Gastroesophageal sphincter (tissue), 4 donors: ENCODE measurements at places on chromosomes 6 and 20.

DNA sequence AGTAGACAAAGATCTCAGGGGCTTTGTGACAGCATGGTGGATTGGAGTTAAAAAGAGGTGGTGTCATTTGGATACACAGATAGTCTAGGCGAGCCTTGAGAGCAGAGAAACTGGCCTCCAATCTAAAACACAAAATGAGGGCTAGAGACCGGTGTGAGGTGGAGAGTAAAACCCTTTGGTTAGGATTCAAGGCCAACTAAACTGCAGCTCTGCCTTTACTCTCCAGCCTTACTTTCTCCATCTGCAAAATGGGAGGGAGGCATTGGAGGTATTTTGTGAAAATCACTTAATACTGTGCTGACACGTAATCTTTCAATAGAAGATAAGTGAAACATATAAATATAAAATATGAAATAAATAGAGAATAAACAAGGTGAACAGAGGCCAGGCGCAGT lies 89.1 kb upstream of the QKI start:
- ATAC-seq: no peak

- ATAC-seq: no peak
These were observed 509.9 kb downstream of the TENT5A start for GRCh38 chr6:81242624-81243023.

DNA sequence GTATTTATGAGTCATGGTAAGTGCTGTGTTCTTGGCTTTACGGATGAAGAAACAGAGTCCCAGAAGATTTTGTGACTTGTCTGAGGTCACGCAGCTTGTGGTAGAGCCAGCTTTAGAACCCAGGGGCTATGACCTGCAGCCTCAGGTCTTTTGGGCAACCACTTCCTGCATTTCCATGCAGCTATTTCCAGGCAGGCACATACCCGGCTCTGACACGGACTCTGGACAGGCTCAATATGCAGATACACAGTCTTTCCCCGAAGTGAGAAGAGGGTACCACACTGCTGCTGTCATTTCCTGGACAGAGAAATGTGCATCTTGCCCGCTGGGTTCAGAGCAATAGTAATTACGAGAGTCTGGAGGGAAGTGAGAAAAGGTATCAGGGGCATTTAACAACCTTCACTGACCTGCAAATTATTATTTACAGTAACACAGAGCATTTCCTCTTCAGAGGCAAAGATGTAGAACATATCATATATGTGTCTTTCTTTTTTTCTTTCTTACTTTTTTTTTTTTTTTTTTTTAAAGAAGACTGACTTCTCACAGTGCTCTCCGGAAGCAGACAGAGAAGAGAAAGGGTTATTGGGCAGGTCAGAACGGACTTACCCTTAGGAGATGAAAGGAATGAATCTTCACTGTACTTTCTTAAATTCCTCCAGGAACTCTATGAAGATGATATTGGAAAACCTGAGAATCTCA lies 185.1 kb downstream of the CLIC5 start:
- no peak for ATAC-seq

- ATAC-seq: no peak
These were observed 811.0 kb upstream of the GJE1 start for GRCh38 chr6:141321493-141322347.

GRCh38 chr6:138242987-138243592 lies 24.8 kb upstream of the PBOV1 start:
- no peak for ATAC-seq

DNA sequence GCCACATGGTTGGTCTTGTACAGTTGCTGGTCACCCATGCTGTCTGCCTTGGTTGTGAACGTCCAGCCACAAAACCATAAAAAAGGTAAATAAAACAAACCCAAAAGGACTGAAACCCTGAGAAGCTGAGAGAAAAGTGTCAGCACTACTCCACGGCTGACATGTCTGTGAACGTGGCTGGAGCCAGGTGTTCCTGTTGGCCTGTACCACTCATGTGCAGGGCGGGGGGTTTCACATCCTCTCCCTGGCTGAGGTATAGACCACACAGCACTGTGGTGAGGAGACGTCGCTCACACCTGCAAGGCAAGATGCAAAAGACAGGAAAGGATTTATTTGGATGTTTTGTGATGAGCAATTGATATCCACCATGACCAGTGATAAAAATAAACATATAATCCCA lies 51.9 kb upstream of the MRPS10 start:
- no peak for ATAC-seq

GRCh38 chr6:131867744-131868143 lies 59.9 kb downstream of the ENPP1 start:
- no peak for ATAC-seq

- peak; percentile 31 for ATAC-seq
These were observed 213.9 kb upstream of the PRDM1 start for GRCh38 chr6:105872249-105872648.

DNA sequence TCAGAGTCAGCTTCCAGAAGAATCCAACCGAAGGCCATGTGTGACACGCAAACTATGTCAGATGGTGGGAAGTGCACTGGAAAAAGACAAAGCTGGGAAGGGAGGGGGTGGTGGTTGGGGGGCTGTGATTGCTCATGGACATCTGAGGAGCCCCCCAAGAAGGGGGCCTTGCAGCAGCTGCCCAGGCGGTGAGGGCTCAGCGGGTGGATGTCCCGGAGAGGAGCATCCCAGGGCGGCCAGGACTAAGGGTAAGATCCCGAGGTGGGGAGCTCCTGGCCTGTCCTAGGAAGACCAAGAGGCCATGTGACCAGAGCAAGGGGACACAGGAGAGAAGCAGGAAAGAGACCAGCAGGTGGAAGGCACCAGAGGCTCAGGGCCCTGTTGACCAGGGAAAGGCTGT lies 299.5 kb downstream of the PREX1 start:
- no peak for ATAC-seq

DNA sequence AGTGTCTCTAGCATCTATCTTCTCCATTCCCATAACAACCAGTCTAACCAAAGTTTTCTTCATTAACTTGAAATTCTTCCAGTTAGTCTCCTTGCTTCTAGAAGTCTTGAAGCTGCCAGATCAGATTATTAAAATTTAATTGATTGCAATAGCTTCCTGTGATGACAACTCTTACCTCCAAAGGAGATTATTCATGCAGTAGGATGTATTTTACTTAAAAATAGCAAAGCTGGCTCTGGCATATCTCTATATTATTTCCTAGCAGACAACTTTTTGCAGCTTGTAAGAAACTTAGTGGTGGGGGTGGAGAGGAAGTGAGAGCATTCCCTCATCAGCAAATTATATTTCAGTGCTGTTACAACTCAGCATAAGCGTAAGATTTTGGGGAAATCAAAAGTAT lies 290.4 kb downstream of the GRIK2 start:
- no peak for ATAC-seq
